ENCODE measurements at places on chromosomes 7 and 10. TPM values are rescaled to one million over a fixed set of nuclear protein-coding genes. Genes with fewer than 3 reads are reported as not detected.

BAIAP2L1 gene
- 10.5 TPM for total RNA-seq

BAG3 gene
- total RNA-seq: 12.7 TPM

MYO3A gene
- not detected for total RNA-seq

CHRM2 gene
- 1.2 TPM for total RNA-seq

RHOBTB1 gene
- total RNA-seq: 32.9 TPM

FXYD4 gene
- not detected for total RNA-seq

CPXM2 gene
- 0.36 TPM for total RNA-seq

Data from osteoblast (primary cell).